Stimulated activated CD4-positive, alpha-beta T cell treated with anti-CD3 and anti-CD28 coated beads, Interleukin-1b, Interleukin-23, amount 100 ng/mL, for 4 hours (primary cell): ENCODE measurements at places on chromosomes 3 and 15.

- no peak for DNase-seq
Measured at GRCh38 chr3:133330522-133330921, 69.3 kb upstream of the BFSP2 start.

DNA sequence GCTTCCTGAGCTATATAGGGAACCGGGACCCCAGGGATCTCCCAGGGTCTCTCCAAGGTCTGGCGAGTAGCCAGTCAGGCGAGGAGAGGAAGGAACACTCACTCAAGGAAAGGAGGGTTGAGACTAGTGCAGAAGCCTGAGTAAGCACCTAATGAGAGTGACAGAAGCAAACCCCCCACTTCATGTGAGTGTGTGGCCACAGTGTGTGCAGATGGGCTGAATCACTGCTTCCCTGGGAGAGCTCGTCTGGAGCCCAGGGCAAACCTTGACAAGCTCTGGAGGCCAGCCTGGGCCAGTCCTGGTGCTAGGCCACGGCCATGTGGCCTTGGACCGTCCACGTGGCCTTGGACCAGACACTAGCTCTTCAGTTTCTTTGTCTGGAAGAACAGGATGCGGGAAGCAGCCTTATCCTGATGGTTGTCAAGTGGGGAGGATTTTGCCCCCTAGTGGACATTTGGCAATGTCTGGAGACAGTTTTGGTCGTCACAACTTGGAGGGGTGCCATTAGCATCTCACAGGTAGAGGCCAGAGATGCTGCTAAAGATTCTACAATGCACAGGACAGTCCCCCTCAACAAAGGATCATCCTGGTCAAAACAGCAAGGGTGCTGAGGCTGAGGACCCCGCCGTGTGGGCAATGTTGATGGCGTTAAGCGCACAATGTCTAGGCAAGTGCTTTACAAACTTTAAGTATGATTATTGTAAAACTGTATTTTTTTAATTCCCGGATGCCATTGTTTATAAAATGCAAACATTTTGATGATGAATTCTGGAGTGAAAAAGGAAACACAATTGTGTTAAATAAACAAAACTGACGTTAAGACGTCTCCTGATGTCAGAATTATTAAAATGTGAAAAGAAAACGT is 34.8 kb upstream of the CTSH start:
- DNase-seq = no peak

- no peak for DNase-seq
Measured at GRCh38 chr15:100924436-100924835, 5.3 kb downstream of the LRRK1 start.

- no peak for DNase-seq
Measured at GRCh38 chr3:138567403-138567802, 26.7 kb downstream of the CEP70 start.

- no peak for DNase-seq
Measured at GRCh38 chr3:121942116-121942786, 48.0 kb downstream of the SLC15A2 start.

DNA sequence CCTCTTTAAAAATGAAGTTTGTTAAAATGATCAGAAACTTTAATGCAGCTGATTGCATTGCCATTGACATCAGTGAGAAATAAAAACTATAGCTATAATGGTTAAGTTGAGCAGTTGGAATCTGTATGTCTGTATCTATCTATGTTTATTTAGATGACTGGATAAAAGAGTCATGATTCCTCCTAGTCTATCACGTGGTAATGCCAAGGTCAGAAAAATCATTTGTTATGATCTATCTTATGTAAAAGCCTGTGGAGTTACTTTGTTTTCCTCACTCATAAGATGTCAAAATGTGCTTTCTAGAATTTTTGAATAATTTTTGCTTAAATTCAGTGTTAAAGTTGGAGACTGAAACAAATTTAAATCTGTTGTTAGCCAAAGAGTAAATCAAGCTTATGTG is 63.3 kb downstream of the MBNL1 start:
- DNase-seq = no peak
